ENCODE measurements at places on chromosomes 16 and 17.

DNA sequence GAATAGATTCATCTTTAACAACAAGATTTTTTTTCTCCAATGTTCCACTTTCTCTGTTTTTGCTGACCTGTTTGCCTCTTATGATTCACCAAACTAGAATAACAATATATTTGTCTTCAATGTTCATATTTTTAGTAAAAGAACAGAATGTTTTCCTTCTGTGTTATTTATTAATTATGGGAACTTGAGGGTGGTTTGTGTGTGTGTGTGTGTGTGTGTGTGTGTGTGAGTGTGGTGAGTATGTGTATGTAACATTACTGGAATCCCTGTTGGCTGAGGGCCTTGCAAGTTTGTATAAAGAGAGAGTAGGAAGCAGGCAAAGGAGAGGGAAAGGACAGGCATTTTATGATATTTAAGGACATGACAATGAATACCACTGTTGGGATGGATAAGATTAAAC, 13.8 kb downstream of the STXBP4 start:
- peak; percentile 40 for DNase-seq

DNA sequence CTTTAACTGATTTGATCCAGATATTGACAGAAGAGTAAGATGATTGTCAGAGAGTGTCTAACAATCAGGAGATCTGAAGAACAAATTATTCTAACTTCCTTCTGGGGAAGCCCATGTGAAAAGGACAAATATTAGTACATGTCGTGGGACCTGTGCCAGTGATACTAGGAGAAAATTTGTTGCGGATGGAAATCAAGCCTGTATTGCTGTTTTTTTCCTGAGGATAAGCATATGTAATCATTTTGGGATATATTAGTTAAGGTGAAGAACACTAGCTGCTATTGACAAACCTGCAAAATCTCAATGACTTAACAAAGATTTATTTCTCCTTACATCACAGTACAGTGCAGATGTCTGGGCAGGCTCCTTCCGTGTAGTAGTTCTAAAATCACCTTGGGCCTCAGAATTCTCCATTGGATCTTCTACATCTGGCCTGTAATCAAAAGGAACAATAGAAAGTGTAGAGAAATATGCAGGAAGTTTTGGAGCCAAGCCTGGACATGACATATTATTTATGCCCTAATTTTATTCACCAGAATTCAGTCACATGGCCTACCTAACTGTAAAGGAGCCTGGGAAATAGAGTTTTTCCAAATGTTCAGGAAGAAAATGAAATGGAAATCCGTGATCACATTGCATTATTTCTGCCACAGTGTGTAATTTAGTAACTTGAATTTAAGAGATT, 58.3 kb downstream of the CYB561 start:
- no peak for DNase-seq

DNA sequence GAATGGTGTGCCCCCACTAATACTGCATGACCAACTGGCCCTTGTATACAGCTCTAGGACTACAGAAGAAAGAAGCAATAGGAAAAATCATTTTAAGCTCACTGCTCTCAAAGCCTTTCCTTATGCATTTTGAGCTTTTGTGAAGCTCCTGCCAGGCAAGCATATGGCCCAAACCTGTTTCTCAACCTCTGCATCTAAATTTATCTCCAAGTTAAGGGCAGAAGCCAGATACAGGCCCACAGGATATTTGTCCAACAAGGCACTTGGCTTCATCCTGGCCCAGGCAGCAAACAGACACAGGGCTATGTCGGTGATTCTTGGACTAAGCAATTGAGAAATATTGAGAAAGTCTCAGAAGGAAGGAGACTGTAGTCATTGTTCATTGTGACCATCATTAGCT, 43.9 kb downstream of the CCT6B start:
- DNase-seq, result no peak

DNA sequence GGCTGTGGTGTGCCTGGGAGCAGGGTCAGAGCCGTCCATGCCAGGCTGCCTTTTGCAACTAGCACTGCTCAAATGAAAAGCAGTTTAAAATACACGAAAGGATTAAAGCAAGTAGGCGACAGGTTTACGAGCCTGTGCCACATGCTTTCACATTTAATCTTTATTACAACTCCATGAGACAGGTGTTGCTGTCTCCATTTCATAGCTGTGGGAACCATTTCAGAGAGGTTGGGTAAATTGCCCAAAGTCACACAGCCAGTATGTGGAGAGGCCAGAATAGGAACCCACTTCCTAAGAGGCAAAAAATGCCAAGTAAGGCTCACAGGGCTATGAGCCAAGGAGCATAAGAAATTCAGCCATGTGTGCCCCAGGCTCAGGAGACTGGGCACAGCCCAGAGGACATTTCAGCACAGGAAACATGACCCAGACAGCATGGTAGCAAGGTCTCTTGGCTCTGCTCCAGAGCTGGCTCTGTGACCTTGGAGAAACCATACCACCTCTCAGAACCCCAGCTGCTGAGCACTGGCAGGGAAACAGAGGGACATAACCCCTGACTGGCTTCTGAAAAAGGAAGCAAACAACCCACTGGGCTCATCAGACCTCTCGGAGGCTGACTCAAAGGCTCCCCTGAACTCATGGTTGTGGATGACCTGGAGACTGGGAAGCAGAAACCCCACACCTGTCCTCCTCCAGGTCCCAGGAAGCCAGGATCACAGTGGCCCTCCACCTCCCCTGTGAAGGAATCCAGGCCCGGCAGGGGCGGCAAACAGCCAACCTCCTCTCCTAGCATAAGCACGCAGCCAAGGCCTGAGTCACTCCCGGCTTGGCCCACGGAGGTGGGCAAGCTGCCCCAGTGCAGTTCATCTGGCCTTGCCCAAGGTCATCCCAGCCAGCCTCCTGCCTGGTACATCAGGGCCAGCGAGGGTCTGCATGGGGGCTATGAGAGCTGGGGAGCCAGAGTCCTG, 40.3 kb upstream of the MRPS23 start:
- DNase-seq, result peak; percentile 72

Measured in fibroblast of skin of back (primary cell).